AG10803 (cell line): ENCODE measurements at places on chromosomes 2 and 18.

DNA sequence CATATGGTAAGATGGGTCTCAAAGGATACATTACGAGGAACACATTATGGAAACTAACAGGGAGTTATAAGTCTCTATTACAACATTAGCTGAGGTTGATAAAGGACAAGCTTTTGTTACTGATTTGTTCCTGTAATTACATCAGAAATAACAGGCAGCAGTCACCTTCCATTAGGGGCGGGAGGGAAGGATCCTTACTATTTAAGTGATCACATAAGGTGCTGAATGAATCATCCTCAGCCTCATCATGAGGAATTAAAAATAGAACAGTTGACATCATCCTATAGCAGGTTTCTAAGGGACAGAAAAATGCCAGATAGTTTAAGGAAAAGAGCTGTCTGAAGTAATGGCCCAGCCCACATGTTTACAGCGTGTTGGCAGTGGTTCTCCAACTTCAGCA, 86.9 kb upstream of the MGAT5 start:
- DNase-seq, result peak; percentile 37

DNA sequence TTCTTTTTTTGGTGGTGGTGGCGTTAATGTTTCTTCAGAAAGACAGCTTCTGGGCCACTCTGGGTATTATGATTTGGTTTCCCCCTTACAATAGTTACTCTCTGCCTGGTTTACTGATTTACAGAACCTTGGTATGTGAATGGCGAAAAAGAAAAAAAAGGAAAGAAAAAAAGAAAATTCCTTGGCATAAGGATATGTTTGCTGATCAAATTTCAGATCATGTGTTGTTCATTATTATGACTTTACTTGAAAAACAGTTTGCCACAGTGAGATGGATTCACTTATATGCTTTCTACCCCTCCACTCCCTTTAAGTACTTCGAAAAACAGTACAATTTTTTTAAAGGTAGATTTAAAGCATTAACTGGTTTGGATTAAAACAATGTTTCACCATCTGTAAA, 21.0 kb downstream of the BCL11A start:
- DNase-seq, result peak; percentile 74

GRCh38 chr2:112750560-112750843, 13.9 kb downstream of the CKAP2L start:
- DNase-seq, result peak; percentile 46

DNA sequence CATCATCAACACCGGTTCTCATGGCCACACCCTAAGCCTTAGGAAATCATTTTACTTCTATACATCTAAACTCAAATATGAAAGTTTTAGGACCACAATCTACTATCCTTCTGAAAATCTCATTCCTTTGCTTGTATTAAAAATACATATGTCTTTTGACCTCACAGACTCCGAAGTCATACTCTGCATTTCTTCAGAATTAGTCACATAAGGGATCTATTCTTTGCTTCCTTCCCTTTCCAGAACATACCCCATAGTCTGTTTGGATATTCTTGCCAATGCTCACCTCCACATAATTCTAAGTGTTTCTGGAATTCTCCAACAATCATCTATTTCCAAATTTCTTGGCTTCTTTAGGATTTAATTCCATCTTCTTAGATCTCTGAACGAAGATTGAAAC, 14.2 kb upstream of the DSG1 start:
- DNase-seq, result no peak

GRCh38 chr18:34911661-34912384, 129.4 kb upstream of the MAPRE2 start:
- peak; percentile 73 for DNase-seq

DNA sequence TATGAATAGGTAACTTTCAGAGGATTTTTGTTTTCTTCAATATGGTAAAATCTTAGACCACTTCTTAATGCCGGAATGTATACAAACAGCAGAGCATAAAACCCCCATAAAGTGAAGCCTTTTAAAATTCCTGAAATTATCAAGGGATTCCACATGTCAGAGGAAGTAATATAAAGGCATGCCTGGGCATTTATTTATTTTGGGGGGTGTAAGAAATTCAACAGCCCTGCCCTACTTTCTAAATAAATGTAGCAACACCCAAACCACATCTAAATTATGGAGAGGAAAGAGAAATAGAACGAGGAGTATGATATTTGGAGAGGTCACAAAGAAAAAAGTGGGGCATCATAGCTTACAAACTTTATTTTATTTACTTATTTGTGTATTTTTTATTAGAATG, 9.9 kb downstream of the CHST9 start:
- DNase-seq, result no peak

- peak; percentile 83 for DNase-seq
Measured at GRCh38 chr2:216490061-216490460, 8.6 kb upstream of the RPL37A start.

DNA sequence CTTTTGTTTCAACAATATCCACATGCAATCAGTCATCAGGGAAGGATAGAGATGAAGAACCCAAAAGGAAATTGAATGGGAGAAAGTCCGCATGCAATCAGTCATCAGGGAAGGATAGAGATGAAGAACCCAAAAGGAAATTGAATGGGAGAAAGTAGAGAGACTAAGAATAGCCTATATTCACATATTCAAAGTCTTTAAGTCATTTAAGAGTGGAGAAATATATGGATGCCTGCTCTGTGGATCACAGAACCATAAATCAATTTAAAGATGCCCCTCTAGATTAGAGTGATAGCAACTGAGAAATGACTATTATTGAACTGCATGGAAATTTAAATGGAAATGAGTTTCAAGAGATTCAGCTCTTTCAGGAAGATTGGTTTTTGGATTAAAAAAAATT, 90.0 kb upstream of the LPIN2 start:
- DNase-seq, result no peak

DNA sequence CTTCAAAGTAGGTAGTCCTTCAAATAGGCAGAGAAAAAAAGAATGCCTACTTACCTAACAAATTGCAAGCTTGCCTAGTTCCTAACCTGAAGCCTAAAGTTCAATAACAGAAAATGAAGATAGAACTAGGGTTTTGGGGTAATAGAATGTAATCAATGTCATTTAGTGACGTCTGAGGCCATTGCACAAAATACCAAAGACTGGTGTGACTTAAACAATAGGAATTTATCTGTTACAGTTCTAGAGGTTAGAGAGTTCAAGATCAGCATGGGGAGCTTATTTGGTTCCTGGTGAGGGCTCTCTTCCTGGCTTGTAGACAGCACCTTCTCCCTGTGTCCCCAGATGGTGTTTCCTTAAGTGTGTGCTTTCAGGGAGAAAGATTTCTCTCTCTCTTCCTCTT, 4.7 kb upstream of the NPC1 start:
- DNase-seq, result peak; percentile 62

GRCh38 chr2:236675051-236675450, 105.4 kb downstream of the ACKR3 start:
- peak; percentile 55 for DNase-seq

- DNase-seq, result no peak
Measured at GRCh38 chr2:33485051-33485450, 8.6 kb downstream of the RASGRP3 start.

- DNase-seq, result peak; percentile 24
Measured at GRCh38 chr2:24972315-24972961, 683 bp upstream of the DNAJC27 start.
